ENCODE measurements at places on chromosomes 5 and 9. TPM values are rescaled to one million over a fixed set of nuclear protein-coding genes. Genes with fewer than 3 reads are reported as not detected.

- no peak for DNase-seq
Observed at GRCh38 chr5:140364472-140364765, 4.4 kb downstream of the SLC4A9 start.

- no peak for DNase-seq
Observed at GRCh38 chr5:65871182-65871581, 55.2 kb upstream of the ERBIN start.

DNA sequence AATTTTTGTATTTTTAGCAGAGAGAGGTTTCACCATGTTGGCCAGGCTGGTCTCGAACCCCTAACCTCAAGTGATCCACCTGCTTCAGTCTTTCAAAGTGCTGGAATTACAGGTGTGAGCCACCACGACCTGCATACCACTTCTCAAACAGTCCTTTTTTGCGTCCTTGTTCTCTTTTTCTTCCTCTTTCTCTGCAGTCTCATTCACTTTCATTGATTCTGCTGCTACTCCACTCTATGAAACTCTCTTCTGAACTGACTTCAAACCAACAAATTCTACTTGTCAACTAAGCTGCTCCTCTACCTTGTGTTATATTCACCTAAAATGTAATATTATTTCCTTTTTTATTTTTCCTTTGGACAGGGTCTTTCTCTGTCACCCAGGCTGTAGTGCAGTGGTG is 7.9 kb downstream of the NSD1 start:
- no peak for DNase-seq

GRCh38 chr9:79858508-79858907 is 286.7 kb downstream of the TLE4 start:
- no peak for DNase-seq

GRCh38 chr9:107630156-107630555 is 140.6 kb upstream of the KLF4 start:
- DNase-seq: no peak

DNA sequence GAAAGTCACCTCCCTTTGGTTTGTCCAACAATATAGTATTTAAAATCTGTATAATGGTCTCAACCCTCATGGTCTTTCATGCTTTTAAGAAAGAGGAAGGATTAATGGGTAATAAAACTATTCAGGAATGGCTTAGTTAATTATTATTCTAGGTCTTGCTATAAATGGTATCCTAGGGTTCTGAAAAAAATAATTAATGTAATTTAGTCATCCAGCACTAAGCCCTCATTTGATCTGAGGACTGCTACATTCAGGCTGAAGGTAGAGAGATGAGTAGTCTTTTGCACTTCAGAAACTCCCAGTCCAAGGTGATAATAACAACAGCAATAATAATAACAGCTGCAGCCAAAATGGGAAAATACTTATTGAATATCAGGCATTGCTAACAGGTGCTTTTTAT is 2.6 kb downstream of the ANKRD55 start:
- no peak for DNase-seq

DNA sequence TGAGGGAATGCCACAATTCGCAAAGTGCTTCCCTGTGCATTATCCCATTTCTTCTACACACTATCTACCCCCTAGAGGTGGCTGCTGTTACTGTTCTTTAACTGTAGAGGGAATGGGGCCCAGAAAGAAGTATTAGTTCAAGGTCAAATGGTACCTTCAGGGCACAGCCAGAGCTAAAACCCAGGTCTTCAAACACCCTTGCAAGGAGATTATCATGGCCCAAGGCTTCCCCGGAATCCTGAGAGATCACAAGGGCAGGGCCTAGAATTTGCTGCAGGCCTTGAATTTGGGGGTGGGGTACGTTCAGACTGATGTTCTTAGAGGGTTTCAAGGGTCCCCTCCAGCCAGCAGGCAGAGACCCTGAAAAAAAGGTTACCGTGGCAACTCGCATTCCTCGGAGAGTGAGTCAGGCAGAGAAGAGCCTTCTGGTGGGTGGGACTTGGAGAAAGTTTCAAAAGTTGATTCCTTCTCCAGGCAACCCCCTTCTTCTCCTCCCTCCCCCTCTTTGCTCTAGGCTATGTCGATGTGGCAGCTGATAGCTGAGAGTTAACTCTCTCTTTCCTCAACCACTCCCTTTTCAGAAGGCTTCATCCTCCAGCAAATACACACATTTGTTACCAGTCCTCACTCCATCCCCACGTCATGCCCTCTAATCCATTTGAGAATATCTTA is 1.9 kb downstream of the SPARC start:
- DNase-seq: no peak

GRCh38 chr5:62190173-62190572 is 115.8 kb upstream of the KIF2A start:
- no peak for DNase-seq

- DNase-seq: no peak
Observed at GRCh38 chr9:38026840-38027527, 42.0 kb downstream of the SHB start.

GRCh38 chr9:136191099-136191959 is 13.6 kb downstream of the LHX3 start:
- no peak for DNase-seq

GRCh38 chr9:118883411-118883810 is 485.8 kb downstream of the BRINP1 start:
- no peak for DNase-seq

- DNase-seq: no peak
Observed at GRCh38 chr5:139926797-139927503, 116.1 kb downstream of the NRG2 start.

DNA sequence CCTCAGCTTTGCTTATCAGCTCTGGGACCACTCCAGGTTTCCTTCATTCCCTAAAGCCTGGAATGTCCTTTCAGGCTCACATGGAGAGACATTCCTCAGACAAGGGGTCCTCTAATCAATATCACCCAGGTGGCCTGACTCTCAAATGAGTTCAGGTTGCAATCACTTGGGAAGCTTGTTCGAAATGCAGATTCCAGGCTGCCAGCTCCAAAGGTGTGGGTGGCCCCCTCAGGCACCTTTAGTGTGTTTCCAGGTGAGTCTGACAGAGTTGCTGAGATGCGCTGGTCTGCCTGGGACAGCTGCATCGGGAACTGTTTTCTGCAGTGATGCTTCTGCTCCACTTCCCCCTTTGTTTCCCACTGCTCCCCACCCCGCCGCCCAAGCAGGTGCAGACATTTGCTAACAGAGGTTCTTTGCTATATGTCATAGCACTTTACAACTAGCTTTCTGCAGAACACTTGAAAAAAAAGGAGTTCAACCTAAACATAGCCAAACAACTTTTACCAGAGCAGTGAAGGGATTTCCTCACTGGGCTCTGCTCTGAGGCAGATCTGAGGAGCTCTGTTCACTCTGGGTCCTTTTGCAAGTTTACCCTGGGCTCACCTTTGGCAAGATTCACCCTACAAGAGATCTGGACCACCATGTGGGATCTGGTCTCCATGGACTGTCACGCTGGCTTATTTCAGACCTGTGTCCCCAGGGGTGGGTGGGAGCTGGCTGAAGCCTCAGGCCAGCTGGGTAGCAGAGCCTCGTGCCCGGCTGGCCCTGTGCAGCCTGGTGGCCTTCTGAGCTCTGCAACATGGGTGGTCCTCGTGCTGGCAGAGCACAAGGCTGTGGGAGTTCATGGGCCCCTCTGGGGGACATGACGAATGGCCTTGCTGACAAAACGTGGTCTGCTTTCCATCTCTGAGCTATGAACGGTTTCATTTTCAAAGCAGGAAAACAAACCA is 539.6 kb downstream of the CCDC171 start:
- no peak for DNase-seq

DNA sequence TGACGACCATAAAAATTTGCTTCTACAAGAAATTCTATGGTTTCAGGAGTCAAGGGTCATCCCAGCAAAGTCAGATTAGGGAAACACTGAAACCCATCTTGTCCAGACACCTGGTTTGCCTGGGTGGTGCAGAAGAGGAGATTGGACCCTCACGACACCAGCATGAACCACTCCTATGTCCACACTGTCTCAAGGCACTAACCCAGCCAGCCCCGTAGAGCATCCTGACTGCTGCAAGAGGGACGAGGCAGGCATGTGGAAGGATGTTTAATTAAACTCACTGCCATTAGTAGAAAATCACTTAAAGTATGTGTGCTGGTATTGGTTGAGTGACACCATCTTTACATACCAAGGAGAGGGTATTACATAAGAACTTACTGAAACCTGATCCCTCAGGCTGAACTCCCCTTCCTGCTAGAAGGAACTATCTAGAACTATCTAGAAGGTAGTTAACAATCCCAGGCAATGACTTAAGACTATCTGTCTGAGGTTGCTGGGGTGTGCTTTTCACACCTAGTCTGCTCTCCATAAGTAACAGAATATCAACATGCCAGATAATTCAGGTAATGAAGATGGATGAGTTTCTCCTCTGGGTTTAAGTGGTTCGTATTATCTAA is 93.6 kb downstream of the SEMA6A start:
- no peak for DNase-seq

DNA sequence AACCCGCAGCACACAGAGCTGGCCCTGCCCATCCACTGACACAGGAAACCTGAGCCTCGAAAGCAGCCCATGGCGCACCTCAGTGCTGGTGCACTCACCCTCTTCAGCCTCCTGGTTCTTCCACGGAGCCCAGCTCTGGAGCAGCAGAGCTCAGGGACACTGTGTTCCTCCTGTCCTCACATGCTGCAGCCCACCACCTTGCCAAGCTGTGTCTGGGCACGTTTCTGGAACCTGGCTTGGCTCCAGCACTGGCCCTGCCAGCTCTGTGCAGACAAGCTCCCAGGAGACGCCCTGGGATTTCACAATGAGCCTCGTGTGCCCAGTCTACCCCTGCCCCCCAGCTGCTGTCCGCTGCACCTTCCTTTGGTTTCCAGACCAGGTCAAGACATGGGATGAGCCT is 119.5 kb downstream of the SYK start:
- DNase-seq: no peak

DNA sequence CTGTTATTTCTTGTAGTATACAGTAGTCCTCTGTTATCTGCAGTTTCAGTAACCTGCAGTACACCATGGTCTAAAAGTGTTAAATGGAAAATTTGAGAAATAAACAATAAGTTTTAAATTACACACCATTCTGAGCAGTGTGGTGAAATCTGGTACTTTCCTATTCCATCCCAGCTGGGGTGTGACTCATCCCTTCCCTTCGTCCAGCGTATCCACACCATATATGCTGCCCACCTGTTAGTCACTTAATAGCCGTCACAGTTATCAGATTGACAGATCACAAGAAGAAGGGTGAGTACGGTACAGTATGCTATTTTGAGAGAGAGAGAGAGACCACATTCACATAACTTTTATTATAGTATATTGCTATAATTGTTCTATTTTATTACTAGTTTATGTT is 28.9 kb downstream of the FAM151B start:
- no peak for DNase-seq

The SLC34A1 gene
- total RNA-seq: not detected

The IFNE gene
- not detected for total RNA-seq

The IFNA2 gene
- total RNA-seq: not detected

The PTGER4 gene
- total RNA-seq: 0.11 TPM

The SCGB3A2 gene
- 0.35 TPM for total RNA-seq

The LYSMD3 gene
- 21.1 TPM for total RNA-seq

The EDIL3 gene
- 0.09 TPM for total RNA-seq

The CDH9 gene
- total RNA-seq: not detected

The ENHO gene
- total RNA-seq: not detected

The FSTL4 gene
- not detected for total RNA-seq

The PAPPA gene
- total RNA-seq: 0.20 TPM

The EQTN gene
- not detected for total RNA-seq

Data from K562 (cell line).